Psoas muscle (tissue), 8 donors: ENCODE measurements at places on chromosomes 3 and 15. TPM values are rescaled to one million over a fixed set of nuclear protein-coding genes. Genes with fewer than 3 reads are reported as not detected.
A peak's percentile ranks its signal among the peaks of the same experiment; 100 is the strongest.

GRCh38 chr15:45113380-45113990, 487 bp downstream of the DUOX2 start:
- no peaks in the 10 kb centered on the region for H3K36me3 ChIP-seq
- DNase-seq = no peak
- no peak overlapping the region for H3K4me3 ChIP-seq
- H3K27me3 ChIP-seq = peaks cover 90% of the 10 kb centered on the region
- H3K4me1 ChIP-seq = peaks cover 22% of the 10 kb centered on the region

GRCh38 chr3:195823999-195824398, 12.3 kb upstream of the MUC4 start:
- H3K4me1 ChIP-seq = no peaks in the 10 kb centered on the region
- no peaks in the 10 kb centered on the region for H3K27me3 ChIP-seq
- H3K27ac ChIP-seq = no peak overlapping the region
- H3K4me3 ChIP-seq = no peak overlapping the region

Gene ESYT3
- polyA plus RNA-seq = 3.5 TPM

- H3K27me3 ChIP-seq = no peaks in the 10 kb centered on the region
- H3K36me3 ChIP-seq = no peaks in the 10 kb centered on the region
- H3K4me1 ChIP-seq = no peaks in the 10 kb centered on the region
- no peak overlapping the region for H3K4me3 ChIP-seq
- no peak overlapping the region for H3K27ac ChIP-seq
These were observed 738.4 kb downstream of the PLOD2 start for GRCh38 chr3:145422556-145422955.

GRCh38 chr3:100370756-100371155, 30.1 kb downstream of the TOMM70 start:
- no peaks in the 10 kb centered on the region for H3K4me1 ChIP-seq
- H3K4me3 ChIP-seq = no peak overlapping the region
- H3K36me3 ChIP-seq = peaks cover 15% of the 10 kb centered on the region

- H3K27ac ChIP-seq = no peak overlapping the region
- no peak overlapping the region for H3K4me3 ChIP-seq
- no peak for DNase-seq
- H3K36me3 ChIP-seq = no peaks in the 10 kb centered on the region
These were observed 75.1 kb downstream of the DOCK3 start for GRCh38 chr3:50749822-50750221.

GRCh38 chr3:168839653-168840052, 743.9 kb upstream of the GOLIM4 start:
- no peaks in the 10 kb centered on the region for H3K4me1 ChIP-seq
- no peak overlapping the region for H3K4me3 ChIP-seq
- no peak for DNase-seq
- no peaks in the 10 kb centered on the region for H3K36me3 ChIP-seq

Gene GUCA1C
- not detected for polyA plus RNA-seq

DNA sequence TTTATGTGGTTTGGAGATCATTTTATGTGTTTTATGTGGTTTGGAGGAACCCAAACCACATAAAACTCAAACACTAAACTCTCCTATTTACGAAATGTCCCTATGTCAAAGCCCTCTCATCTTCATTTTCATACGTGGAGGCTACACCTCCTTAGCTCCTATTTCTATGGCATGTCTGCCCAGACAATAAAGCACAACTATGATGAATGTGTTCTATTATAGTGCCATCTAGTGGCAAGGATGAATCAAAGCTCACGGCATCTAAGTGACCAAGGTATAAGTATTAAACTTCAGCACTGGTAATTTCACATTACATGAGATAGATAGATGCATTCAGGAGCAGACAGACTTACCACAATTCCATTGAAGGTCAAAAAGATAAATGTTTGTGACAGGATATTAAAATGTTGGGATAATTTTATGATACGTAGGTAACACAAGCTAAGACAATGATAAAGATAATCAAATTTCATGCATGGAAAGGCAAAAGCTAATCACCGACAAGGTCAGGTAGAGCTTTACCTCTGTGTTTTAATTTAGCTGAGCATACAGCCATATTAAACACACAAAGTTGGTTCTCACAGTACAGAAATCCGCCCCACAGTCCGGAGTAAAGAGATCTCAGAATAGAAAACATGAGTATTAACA, 130.6 kb upstream of the FHIT start:
- no peak overlapping the region for H3K4me3 ChIP-seq
- no peak for DNase-seq
- no peaks in the 10 kb centered on the region for H3K36me3 ChIP-seq
- H3K4me1 ChIP-seq = no peaks in the 10 kb centered on the region
- no peaks in the 10 kb centered on the region for H3K27me3 ChIP-seq

- no peak for DNase-seq
- H3K27me3 ChIP-seq = no peaks in the 10 kb centered on the region
- peak overlapping the region; percentile 69 for H3K27ac ChIP-seq
- no peaks in the 10 kb centered on the region for H3K36me3 ChIP-seq
These were observed 19.6 kb downstream of the HEMK1 start for GRCh38 chr3:50588759-50589433.

DNA sequence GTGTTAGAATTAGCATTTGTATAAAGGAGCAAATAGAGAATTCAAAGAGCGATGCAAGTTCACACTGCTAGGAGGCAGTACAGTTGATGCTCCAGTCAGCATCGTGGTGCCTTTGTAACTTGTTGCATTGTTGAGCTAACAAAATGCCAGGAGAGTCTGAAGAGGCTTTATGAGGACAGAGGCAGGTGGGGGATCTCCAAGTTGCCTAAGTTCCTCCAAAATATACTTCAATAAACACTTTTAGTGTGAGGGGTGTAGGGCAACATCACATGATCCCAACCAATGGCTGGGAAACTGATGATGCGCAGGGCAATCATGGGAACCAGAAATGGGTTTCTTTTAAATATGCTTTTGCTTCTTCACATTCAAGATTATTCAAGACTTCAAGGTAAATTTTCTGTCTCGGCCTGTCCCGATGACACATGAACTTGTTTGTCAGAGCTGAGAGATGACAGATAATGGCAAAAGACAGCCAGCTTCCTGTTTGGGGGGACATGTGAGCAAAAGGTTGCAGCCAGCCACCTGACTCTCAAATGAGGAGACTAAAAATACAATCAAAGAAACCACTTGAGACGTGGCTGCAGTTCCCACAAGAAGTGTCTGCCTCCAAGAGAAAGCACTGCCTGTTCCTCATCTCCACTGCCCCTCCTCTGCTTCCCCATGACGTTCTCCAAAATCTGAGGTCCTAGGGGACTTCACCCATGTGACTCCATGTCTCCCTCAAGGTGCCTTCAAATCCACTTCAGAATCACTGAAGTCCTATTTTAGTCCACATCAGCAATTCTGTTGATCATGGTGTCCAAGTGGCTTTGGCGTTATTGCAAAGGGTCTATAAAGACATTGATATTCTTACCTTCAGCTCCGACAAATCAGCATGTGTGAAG, 39.3 kb downstream of the KLHL6 start:
- no peak overlapping the region for H3K4me3 ChIP-seq
- H3K4me1 ChIP-seq = peaks cover 25% of the 10 kb centered on the region
- no peak for DNase-seq
- H3K27ac ChIP-seq = no peak overlapping the region
- no peaks in the 10 kb centered on the region for H3K36me3 ChIP-seq
- H3K27me3 ChIP-seq = no peaks in the 10 kb centered on the region

Gene CYP19A1
- 0.21 TPM for polyA plus RNA-seq

Gene CCDC14
- polyA plus RNA-seq = 7.3 TPM

GRCh38 chr3:37768107-37768809, 93.4 kb upstream of the CTDSPL start:
- H3K27me3 ChIP-seq = no peaks in the 10 kb centered on the region
- H3K4me3 ChIP-seq = no peak overlapping the region
- H3K4me1 ChIP-seq = peaks cover 32% of the 10 kb centered on the region
- H3K36me3 ChIP-seq = no peaks in the 10 kb centered on the region

GRCh38 chr3:102532901-102533300, 98.1 kb downstream of the ZPLD1 start:
- DNase-seq = no peak
- no peaks in the 10 kb centered on the region for H3K4me1 ChIP-seq
- H3K27me3 ChIP-seq = no peaks in the 10 kb centered on the region
- no peaks in the 10 kb centered on the region for H3K36me3 ChIP-seq
- H3K27ac ChIP-seq = no peak overlapping the region

DNA sequence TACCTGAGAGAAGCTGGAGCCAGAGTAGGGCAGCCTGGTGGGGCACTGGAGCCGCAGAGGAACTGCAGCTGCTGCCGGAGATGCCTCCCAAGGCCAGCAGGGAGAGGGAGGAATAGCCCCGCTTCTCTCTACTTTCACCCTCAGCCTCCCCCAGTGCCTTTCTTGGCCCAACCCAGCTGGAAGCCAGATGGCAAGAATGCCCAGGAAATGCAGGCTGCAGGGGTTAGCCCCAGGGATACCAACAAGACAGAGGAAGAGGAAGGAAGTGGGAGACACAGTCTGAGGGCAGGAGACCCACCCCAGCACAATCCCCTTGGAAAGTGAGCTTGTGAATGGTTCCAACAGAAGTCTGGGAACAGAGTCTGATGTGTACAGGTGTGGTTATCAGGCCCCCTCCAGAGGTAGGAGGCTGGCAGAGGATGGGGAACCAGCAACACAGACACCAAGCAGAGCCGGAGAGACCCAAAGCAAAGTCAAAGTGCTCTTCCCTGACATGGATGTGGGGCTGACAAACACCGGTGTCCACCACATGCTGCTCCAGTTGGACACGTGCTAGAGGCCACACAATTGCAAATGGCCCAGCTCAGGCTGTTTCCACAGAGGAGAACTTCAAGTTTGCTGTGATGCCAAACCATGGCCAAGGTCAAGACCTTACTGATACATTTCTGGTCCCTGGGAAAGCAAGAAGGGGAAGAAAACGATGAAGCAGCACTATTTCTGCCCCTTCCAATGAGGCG, 418.8 kb upstream of the PROK2 start:
- no peaks in the 10 kb centered on the region for H3K27me3 ChIP-seq
- no peak overlapping the region for H3K4me3 ChIP-seq
- no peaks in the 10 kb centered on the region for H3K4me1 ChIP-seq
- no peak for DNase-seq

- no peaks in the 10 kb centered on the region for H3K4me1 ChIP-seq
- H3K36me3 ChIP-seq = no peaks in the 10 kb centered on the region
- H3K27me3 ChIP-seq = no peaks in the 10 kb centered on the region
- DNase-seq = no peak
- H3K27ac ChIP-seq = no peak overlapping the region
These were observed 51.6 kb downstream of the TRPM1 start for GRCh38 chr15:31049682-31050615.

Gene TBL1XR1
- polyA plus RNA-seq = 7.3 TPM

DNA sequence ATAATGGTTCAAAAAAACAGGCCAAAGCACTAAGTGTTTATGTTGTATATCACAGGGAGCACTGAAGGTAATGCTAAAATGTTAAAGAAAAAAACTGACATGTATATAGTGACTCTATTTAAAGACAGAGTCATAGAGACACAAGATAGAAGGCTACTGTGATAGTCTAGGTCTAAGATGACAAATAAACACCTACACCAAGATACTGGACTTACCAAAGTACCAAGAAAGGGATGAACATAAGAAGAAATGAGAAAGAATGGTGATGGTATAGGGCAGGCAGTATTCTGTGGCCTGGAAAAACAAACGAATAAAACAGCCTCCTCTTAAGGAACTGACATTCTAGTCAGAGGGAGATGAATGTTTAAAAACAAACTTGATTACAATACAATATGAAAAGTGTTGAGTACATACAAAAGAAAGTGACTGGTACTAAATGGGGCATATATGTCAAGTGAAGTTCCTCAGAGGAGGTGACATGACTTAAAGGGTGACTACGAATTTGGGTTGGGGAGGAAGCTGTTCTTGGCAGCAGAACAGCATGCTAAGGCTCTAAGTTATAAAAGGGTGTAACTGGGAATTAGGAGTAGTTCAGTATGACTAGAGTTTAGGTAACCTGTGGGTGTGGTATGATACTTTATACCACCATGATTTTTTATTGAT, 5.9 kb downstream of the ABHD10 start:
- H3K4me1 ChIP-seq = peaks cover 9% of the 10 kb centered on the region
- no peak for DNase-seq
- H3K36me3 ChIP-seq = no peaks in the 10 kb centered on the region
- H3K27me3 ChIP-seq = no peaks in the 10 kb centered on the region

- H3K27ac ChIP-seq = no peak overlapping the region
- H3K36me3 ChIP-seq = no peaks in the 10 kb centered on the region
- peaks cover 3% of the 10 kb centered on the region for H3K4me1 ChIP-seq
- DNase-seq = no peak
- no peaks in the 10 kb centered on the region for H3K27me3 ChIP-seq
These were observed 31.3 kb downstream of the DNASE1L3 start for GRCh38 chr3:58179235-58180098.

GRCh38 chr3:101972430-101973162, 123.3 kb downstream of the NFKBIZ start:
- H3K4me3 ChIP-seq = no peak overlapping the region
- no peak for DNase-seq
- no peak overlapping the region for H3K27ac ChIP-seq
- H3K4me1 ChIP-seq = peaks cover 8% of the 10 kb centered on the region
- no peaks in the 10 kb centered on the region for H3K36me3 ChIP-seq
- no peaks in the 10 kb centered on the region for H3K27me3 ChIP-seq

DNA sequence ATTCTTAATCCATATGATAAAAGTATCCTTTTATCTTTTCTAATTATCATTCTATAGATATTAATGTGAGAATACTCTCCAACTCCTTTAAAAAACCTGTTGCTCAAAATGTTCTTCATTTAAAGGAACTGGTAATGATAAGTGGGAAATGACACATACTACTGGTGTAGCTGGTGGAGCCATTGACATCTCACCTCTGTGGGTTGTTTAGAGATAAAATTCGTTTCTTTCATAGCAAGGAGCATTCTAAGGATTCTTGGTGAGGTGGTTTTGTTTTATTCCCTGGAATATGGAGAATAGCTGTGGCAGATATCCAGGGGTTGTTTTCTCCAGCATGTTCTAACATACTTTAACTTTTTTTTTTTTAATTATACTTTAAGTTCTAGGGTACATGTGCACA, 299.8 kb upstream of the THBS1 start:
- no peak overlapping the region for H3K4me3 ChIP-seq
- no peaks in the 10 kb centered on the region for H3K36me3 ChIP-seq
- no peak for DNase-seq
